ENCODE measurements at places on chromosomes 1 and 21. TPM values are rescaled to one million over a fixed set of nuclear protein-coding genes. Genes with fewer than 3 reads are reported as not detected.

DNA sequence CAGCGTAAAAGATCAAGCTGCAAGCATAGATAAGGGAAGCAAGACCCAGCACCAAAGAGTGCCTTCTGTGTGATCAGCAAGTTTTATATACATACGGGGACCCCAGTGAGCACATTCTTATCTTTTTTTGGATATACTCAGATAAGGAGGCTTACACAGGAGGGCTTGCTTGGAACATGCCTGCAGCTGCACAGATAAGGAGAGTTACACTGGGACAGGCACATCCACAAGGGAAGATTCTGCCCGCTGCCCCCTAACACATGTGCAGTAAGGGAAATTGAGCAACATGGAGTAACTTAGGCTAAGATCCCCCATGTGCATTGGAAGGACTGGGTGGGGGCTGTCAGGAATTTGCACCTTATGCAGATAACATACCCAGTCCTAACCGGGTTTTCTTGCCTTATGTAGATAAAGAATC is 1334.8 kb downstream of the MRPL39 start:
- no peak for DNase-seq

DNA sequence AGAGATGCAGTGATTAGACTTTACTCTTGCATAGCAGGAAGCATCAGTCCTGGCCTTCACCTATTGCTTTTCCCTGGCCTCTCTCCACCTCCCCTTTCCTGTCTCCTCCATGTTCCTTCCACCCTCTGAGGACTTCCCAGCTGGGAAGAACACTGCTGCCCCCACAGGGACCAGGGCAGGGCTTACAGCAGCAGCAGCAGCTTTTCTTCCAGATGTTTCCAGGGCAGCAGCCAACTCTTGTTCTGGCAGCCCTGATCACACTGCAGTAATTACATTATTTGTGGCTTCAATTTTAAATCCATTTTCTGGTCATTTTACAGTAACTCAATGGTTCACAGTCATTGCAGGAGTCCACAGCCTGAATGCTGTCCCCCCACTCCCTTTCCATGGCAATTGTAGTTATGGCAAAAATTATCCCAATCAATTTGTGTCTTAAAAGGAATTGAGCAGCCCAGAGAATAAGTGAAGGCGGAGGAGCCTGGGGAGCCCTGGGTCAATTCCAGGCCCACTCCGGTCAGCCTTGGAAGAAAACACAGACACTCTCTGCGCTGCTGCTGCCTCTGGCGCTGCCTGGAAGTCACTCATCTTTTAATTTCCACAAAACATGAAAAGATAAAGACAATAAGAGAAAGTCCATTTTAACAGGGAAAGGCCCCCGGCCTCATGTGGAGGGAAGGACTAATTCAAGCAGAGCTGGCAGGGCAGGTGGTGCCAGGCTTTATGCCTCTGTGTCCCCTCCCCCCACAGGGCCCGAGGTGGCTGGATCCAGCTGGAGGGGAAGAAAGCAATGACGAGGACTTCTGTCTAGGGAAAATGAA is 148.6 kb downstream of the GRIK3 start:
- no peak for DNase-seq

- no peak for DNase-seq
Observed at GRCh38 chr1:10916991-10917390, 95.5 kb upstream of the TARDBP start.

DNA sequence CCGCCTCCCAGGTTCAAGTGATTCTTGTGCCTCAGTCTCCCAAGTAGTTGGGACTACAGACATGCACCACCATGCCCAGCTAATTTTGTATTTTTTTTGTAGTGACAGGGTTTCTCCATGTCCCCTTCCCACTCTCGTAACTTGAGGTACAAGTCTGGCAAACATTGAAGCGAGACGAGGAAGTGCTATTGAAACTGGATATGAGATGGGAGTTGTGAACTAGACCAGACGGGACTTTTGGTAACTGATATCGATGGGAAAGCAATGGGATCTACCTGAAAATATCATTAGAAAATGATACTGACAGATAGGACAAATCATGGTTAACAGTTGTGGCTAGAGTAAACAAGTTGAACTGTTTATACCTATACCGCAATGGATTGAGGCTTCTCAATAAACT is 95.2 kb upstream of the TRABD2B start:
- DNase-seq, result no peak

DNA sequence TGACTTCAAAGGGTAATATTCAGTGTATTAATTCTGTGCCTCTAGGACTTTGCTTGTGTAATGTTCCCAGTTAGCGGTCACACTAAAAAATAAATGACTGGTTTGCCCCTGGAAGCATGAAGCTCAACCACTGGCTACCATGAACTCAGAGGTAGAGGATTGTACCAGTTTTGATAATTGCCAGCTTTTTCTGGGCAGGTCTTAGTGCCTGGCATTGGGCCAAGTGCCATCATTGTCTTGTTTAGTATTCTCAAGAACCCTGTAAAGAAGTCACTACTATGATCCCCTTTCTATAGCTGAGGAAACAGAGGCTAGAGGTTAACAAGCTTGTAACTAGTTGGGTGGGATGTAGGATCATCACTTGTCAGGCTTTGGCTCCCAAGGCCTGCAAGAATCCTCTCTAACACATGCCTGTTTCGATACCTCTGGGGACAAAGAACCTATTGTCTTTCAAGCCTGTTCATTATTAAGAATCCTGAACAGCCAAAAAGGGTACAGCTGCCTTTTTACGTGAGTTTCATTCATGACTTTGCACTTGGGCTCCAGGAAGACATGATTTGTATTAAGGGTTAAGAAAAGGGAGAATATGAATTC is 121.9 kb upstream of the JUN start:
- no peak for DNase-seq

- no peak for DNase-seq
Observed at GRCh38 chr1:192598589-192598988, 23.0 kb downstream of the RGS1 start.

DNA sequence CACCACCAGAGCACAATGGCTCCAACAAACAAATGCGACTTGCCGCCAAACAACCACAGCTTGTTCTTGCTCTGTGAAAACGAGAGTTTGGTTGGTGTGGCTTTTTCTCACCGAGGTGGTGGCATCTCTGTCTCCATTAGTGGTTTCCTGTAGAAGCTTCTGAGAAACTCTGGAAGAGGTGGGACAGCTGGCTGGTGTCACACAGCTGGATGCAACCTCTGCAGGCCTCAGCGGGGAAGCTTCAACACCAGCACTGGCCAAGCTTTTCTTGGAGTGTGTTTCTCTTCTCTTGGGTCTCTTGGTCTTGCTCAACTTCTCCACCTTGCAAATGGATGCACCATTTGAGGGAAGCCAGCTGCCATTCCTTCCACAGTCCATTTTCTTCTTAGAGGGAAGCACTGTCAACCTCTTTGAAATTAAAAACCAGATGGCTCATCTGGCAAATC is 124.8 kb downstream of the KCNN3 start:
- DNase-seq, result no peak

GRCh38 chr1:8903410-8903809 is 24.9 kb upstream of the ENO1 start:
- DNase-seq, result peak; percentile 60

DNA sequence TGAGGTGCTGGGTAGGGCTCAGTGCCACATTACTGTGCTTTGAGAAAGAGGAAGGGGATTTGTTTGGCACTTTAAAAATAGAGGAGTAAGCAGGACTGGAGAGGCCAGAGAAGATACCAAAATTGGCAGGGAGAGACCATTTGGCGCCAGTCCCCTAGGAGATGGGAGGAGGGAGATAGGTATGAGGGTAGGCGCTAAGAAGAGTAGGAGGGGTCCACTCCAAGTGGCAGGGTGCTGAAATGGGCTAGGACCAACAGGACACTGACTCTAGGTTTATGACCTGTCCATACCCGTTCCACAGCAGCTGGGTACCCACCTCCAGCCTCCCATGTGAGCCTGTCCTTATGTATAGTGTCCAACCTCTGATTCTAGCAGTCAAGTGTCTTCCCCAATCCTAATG is 1.0 kb upstream of the CRTC2 start:
- no peak for DNase-seq

GRCh38 chr21:25977068-25977611 is 193.4 kb downstream of the APP start:
- DNase-seq, result no peak

GRCh38 chr21:41465176-41465781 is 39.2 kb downstream of the MX1 start:
- DNase-seq, result no peak

DNA sequence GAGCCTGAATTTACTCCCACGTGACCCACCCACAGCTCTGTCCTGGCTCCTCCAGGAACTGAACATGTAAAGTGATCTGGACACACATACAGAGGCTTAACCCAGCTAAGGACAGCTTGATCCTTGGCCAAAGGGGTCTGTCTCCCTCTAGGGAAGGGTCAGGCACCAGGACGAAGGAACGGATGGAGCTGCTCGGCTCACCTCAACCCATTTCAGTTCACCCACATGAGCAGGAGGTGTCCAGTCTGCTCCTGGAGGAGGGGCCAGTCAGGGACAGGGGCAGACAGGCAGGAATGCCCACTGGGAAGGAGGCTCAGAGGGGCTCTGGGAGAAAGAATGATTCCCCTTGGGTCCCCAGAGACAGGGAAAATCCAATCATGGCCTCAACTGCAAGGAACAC is 567.2 kb downstream of the PTPRU start:
- DNase-seq, result no peak

DNA sequence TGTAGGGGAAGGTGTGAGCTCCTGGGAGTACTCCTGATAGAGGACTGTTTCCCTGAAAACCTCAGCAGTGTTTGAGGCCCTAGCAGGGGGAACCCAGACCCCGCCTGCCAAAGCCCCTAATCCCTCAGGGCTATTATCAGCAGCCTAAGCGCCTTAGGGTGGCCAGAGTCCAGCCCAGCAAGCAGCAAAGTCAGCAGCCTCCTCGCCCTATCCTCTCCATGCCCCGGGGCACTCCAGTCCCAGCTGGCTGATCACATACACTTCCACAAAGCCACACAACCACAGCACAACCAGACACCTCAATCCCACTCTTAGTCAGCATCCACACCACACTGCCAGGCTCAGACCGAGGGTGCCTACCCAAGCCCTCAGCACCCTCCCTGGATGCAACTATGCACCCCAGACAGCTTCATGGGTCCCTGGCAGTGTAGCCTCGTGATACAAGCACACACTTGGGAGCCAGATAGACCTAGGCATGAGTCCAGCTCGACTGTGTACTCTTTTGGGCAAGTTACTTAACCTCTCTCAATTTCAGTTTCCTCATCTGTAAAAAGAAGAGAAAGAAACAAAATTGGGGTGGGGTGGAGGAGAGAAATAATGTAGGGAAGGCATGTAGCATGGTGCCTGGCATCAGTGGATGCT is 7.1 kb downstream of the IGSF9 start:
- peak; percentile 73 for DNase-seq

GRCh38 chr1:200442537-200443156 is 32.8 kb upstream of the ZNF281 start:
- no peak for DNase-seq

DNA sequence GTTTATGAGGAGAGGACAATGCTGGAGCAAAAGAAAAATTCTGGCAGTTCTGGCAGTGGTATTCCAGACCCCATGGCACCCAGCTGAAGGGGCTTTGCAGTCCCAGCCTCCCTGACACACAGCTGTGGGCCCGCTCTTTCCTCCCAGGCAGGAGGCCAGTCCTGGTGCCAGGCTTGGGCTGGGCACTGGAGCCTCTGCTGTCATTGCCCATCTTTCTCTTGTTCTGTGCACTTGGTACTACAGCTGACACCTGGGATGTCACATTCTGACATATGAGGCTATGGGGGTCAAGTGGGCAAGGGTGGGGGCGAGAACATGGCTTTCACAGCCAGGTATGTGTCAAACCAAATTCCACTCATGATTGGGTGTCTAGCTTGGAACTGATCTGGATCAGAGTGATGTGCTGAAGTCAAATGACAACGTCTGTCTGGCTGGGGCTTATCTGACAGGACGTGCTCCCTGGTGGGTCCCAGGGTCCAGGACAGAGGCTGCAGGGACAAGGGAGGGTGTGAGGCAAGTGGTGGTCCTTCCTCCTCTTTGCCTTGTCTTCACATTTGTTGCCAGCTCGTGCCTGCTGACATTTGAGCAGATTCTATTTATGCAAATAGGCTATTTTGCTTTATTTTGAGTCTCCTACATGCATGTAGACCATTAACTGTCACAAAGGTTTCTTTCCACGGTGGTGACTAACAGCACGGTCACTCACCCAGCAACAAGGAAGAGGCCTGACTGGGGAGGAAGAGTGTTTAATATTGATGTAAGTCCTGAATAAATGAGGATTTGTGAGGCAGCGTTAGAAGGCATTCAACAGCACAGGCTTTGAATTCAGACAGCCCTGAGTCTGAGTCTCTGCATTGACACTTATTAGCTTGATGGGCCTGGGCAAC is 336.3 kb downstream of the PBX1 start:
- no peak for DNase-seq

DNA sequence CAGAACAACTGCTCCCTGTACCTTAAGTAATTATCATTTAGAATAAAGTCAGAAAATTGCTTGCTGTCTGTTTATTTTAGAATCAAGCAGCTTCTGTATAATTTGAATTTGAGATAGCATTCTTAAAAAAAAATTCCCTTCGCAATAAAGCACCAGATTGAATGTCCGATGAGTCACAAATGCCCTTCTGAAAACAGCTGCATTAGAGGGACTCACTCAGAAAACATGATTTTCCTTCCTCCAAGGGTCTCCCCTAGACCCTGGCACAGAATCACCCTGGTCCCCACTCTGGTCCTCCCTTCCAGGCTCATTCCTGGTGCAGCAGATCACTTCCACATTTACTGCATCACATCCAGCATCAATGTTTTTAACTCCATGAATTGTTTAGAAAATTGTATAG is 471.1 kb upstream of the VAMP3 start:
- peak; percentile 86 for DNase-seq

DNA sequence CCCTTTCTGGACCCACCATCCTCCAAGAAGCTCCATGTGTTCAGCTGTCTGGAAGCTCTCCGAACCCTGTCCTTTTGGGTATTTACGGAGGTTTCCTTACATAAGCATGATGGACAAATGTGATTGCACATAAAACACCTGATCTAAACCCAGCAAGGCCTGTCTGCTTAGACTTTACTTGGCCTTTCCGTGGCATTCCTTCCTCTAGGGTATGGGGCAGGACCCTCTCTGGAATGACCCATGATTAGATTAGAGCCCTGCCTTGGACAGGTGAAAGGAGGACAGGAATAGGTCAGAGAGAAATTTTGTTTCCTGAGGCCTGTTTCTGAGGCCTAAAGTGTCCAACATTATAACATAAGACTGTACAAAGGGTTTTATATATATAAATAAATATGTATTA is 16.9 kb downstream of the PTPRU start:
- DNase-seq, result no peak

- peak; percentile 7 for DNase-seq
Observed at GRCh38 chr1:151763990-151764389, 694 bp upstream of the MRPL9 start.

The LENEP gene
- 1.7 TPM for total RNA-seq

The RGS13 gene
- 0.20 TPM for total RNA-seq

The LINGO4 gene
- total RNA-seq, result not detected

The VSIG8 gene
- total RNA-seq, result 0.20 TPM

The FMO3 gene
- total RNA-seq, result 58.6 TPM

The ADAMTS5 gene
- 0.29 TPM for total RNA-seq

The HORMAD1 gene
- not detected for total RNA-seq

The SELL gene
- 0.36 TPM for total RNA-seq

The CFHR3 gene
- total RNA-seq, result not detected

The PRELP gene
- not detected for total RNA-seq

The PTGS2 gene
- 2.4 TPM for total RNA-seq

The MYOG gene
- not detected for total RNA-seq

The RNU1-2 gene
- total RNA-seq, result not detected

The UBIAD1 gene
- 7.1 TPM for total RNA-seq

The TSPAN1 gene
- not detected for total RNA-seq
